Fibroblast of skin of scalp (primary cell): ENCODE measurements at places on chromosomes 11 and 22.
A peak's percentile ranks its signal among the peaks of the same experiment; 100 is the strongest.

DNA sequence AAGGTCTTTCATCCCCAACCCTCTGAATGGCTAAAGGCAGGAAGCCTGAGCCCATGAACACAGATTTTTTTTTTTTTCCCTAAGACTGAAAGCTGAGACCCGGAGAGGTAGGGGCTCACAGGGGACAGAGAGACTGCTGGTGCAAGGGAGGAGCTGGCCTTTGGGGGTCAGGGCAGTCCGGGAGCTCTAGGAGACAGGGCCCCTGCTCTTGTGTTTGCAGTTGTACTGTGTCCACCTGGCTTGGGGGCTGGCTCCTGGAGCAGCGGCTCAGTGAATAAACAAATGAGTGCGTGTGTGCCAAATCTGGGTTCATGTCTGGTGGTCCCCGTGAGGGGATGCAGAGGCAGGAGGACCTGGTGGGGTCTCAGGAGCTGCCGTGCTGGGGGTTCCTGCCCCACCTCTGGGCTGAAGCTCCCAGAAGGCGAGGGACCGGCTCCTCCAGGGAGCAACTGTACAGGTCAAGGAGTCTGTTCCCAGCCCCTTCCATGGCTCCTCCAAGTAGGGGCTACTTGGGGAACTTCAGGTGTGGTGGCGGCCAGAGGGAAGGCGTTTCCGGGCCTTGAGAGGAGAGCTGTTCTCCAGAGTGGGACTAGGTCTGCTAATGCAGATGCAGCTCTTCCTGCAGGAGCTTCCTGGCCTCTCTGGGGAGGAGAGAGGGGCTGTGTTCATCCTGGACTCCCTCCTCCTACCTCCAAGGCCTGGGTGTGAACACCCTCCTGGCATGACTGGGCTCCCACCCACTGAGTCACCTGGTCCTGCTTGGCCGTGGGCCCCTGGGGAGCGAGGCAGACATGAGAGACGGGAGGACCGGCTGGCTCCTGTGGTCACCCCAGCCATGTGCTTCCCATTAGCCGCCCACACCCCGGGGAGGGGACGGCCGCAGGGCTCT is 57.6 kb downstream of the FBXO7 start:
- peak; percentile 93 for DNase-seq

- DNase-seq, result no peak
Observed at GRCh38 chr11:72598906-72599305, 75.3 kb downstream of the PDE2A start.

DNA sequence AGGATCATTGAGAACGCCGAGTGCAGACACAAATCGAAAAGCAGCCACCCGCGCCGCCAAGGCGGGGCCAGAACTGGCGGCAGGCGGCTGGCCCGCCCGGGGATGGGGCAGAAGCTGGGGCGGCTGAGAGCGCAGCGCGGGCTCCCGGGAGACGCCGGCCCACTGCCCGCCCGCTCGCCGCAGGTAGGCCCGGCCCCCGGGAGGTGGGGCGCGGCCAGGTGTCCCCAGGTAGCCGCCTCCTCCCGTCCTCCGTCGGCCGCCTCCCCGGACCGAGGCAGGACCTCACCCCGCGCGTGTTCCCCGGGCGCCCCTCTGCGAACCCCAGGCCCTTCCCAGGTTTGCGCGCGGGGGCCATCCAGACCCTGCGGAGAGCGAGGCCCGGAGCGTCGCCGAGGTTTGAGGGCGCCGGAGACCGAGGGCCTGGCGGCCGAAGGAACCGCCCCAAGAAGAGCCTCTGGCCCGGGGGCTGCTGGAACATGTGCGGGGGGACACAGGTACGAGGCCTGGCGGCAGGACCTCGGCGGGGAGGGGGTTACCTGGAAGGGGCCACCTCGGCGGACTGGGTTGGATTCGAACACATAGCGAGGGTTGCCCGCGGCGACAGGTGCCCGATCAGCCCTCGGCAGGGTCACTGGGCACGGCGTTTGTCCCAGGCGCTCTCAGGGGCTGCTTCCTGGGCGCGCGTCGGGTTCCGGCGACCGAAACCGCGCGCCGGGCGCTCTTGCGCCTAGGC is at the start of gene PRRG4:
Gene PRRG4 (plus strand): TSS at position 248 of the 733 bp plus-strand sequence. CDS start 603 bp downstream, outside the sequence.
- peak; percentile 27 for DNase-seq

DNA sequence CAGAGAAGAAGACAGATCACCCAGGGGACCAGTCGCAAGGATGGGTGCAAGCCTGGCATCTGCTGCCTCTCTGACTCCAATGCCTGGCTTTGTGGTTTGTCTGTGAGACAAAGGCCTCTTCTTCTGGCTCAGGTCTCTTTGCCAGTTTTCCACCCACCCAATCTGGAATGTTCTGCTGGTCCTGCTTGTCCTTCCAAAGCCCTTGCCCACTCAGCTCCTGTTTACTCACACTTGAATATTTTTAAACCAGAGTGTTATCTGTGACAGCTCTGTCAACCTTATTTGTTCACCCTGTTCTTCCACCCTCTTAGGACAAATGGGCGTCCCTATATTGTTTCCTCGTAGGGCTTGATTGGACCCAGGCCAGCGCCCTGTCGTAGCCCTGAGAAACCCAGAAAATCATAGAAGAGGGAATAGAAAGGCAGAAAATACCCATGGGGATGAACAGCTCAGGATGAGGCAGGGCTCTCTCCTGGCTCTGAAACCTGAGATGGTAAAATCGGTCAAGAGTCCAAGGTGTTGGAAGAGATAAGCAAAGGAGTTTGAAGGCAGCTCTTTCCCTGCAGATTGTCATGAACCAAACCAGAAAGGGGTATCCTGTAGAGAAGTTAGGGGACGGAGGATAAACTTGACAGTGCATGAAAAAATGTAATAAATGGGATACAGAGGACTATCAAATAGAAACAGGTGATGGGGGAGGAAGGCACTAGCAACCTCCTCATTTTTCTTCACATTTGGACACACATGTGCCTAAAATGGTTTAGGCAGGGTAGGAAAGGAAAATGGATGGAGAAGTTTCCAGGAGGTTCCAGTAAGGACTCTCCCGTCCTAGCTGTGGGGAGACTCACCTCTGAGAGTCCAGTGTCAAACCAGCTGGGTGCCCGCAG is 651 bp downstream of the CRYAB start:
- DNase-seq, result no peak

GRCh38 chr22:23781511-23782183 is 5.1 kb upstream of the SMARCB1 start:
- peak; percentile 70 for DNase-seq

DNA sequence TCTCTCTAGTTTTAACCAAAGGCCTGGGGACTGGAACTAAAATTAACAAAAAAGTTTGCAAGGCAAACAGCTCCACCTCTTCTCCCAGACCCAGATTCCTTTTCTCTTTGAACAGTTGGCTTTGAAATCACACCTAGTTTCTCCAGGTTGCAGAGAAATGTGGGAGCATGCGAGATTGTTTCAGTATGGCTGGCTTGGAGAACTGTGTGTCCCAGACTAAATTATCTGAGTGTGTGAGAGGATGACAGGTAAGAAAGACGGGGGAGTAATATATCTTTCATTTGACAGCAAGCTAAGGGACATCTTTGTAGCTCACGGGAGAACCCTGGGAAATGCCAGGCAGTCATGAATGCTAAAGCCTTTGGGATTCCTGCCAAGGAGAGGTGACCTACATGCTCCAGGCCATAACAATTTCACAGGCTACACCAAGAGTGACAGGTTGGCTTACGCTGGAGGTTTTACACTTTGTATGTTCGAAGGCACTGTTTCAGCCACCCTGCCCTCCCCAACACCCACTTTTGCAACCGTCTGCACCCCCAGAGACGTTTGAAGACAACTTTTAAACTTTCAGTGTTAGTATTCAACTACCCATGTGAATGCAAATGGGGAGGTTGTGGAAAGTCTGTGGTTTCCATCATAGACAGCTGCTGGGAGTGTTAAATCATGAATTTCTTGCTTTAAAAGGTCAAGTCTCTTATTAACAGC is 109.3 kb upstream of the SNX19 start:
- DNase-seq, result no peak

DNA sequence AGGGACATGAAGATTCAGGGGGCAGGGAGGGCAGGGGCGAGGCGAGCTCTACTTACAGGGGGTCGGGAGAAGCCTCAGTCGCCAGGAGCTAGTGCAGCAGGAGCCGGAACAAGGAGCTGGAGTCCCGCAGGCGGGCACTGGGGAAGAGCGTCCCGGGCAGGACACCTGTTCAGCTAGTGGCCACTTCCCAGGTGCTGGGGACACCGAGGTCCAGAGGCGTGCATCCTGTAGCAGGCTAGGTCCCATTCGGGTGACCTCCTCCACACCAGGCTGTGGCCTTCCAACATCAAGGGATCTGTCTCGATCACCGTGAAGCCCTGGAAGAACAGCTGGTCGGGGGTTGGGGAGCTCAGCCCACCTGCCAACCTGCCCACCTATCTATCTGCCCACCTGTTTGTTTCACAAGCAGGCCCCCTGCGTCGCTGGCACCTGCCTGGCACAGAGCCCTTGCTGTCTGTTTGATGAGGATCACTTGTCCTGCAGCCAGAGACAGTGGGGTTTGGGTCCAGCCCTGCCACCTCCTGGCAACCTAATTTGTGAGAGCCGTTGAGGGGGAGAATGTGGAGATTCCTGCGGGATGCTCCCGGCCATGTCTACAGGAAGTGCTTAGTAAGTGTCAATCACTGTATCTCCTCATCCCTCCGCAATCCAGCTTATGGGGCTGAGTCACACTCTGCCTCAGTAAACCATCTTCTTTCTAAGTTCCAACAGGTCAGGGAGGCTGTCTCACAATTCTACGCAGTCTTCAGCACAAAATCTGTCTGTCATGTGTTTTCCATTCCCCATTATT is 940.9 kb downstream of the BRD1 start:
- no peak for DNase-seq
